Left cardiac atrium (tissue), 4 donors: ENCODE measurements at places on chromosomes 2 and 18. TPM values are rescaled to one million over a fixed set of nuclear protein-coding genes. Genes with fewer than 3 reads are reported as not detected.

The MROH2A gene
- not detected for total RNA-seq

The UCN gene
- 1.2 TPM for total RNA-seq

The FZD7 gene
- total RNA-seq, result 18.9 TPM

The DUSP2 gene
- 1.6 TPM for total RNA-seq

The ANKRD30B gene
- not detected for total RNA-seq

The REG3G gene
- not detected for total RNA-seq

The TUBA3E gene
- total RNA-seq, result 6.0 TPM

The LDLRAD4 gene
- total RNA-seq, result 80.2 TPM

The MAL gene
- total RNA-seq, result 7.8 TPM

The STK36 gene
- 10.0 TPM for total RNA-seq

The FIGN gene
- total RNA-seq, result 7.3 TPM

The SOCS6 gene
- total RNA-seq, result 15.4 TPM

The RAPGEF4 gene
- 10.9 TPM for total RNA-seq

The MARCO gene
- total RNA-seq, result 34.5 TPM

The CDH20 gene
- total RNA-seq, result 0.06 TPM

The NYAP2 gene
- total RNA-seq, result not detected

The ZSWIM2 gene
- total RNA-seq, result not detected
